ENCODE measurements at places on chromosomes 1 and 21.

- no peak for DNase-seq
Measured at GRCh38 chr1:1539310-1540089, 924 bp downstream of the TMEM240 start.

GRCh38 chr1:218281285-218281684, 3.8 kb upstream of the RRP15 start:
- no peak for DNase-seq

- DNase-seq, result no peak
Measured at GRCh38 chr1:19656134-19656779, 8.4 kb upstream of the HTR6 start.

DNA sequence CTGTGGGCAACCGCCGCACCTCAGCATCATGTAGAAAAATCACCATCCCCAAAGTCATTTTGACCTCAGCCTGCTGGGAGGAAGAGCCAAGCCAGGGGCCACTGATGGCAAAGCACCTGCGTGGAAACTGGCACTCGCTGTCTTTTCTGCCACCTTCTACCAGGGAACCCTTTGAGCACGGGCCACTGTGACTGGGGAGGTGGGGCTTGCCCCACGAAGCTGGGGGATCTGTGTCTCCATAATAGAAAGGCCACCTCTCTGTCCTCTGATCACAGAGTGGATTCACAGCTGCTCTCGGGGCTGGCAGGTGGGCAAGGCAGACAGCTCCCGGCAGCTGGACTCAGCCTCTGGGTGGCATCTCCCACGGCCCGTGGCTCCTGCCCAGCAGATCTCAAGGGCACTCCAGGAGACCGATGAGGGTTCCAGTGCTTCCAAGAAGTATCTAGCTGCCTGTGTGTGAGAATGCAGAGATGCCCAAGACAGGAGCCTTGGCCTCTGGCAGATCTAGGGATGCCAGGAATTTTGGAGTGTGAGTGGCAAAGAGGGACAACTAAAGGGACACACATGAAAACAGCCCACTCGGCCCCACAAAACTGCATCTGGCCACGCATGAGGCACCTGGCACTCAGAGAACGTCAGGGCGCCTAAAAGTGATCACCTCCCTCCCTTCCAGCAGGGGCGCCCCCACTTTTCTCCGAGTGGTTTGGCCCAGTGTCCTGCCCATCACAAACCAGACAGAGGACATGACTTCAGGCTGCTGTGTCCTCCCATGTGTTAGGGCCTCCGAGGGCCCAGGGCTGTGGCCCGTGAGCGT, 102.6 kb downstream of the PDE9A start:
- no peak for DNase-seq

- no peak for DNase-seq
Measured at GRCh38 chr1:247913786-247914185, 6.3 kb upstream of the OR2T8 start.

DNA sequence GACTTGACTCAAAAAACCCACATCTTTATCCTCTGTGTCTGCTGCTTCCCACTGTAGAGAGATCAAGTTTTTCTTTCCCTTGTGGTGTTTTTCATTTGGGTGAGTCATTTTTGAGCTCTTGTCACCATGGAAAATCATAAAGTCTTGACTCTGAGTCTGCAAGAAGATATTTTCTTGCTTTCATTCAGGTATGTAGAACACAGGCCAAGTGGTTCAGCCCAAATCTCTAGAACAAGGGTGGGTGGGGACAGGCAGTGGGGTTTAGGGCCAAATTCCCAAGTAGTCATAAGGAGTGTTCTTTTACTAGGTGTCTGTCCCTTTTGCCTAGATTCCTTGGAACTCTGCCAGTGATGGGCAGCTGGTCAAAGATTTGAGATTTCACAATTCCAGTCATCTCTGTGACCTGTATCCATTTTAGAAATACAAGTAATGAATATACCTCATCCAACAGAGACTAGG, 21.5 kb upstream of the ARHGAP29 start:
- no peak for DNase-seq

GRCh38 chr1:82221721-82222120, 421.0 kb downstream of the ADGRL2 start:
- DNase-seq, result no peak

GRCh38 chr1:225870911-225871310, 11.3 kb downstream of the TMEM63A start:
- DNase-seq, result no peak

- DNase-seq, result no peak
Measured at GRCh38 chr21:20882462-20883407, 115.5 kb upstream of the NCAM2 start.

GRCh38 chr1:11158291-11158690, 30.9 kb upstream of the ANGPTL7 start:
- DNase-seq, result no peak

DNA sequence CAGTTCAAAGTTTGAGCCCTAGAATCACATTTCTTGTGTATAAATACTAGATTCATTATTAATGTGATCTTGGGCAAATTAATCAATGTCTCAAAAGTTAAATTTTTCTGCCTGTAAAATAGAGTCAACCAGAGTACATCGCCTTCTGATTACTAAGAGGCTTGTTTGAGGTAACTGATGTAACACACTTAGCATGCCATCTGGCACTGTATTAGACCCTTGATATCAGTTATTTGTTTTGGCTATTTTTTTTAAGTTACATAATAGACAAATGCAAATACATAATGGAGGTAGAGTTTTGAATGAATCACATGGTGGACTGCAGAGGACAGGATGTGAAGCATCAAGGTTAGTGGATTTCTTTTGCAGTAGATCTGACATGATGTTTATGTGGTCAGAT, 298.4 kb downstream of the ADGRL2 start:
- DNase-seq, result no peak

GRCh38 chr1:11061652-11062365, 2.0 kb upstream of the SRM start:
- no peak for DNase-seq

DNA sequence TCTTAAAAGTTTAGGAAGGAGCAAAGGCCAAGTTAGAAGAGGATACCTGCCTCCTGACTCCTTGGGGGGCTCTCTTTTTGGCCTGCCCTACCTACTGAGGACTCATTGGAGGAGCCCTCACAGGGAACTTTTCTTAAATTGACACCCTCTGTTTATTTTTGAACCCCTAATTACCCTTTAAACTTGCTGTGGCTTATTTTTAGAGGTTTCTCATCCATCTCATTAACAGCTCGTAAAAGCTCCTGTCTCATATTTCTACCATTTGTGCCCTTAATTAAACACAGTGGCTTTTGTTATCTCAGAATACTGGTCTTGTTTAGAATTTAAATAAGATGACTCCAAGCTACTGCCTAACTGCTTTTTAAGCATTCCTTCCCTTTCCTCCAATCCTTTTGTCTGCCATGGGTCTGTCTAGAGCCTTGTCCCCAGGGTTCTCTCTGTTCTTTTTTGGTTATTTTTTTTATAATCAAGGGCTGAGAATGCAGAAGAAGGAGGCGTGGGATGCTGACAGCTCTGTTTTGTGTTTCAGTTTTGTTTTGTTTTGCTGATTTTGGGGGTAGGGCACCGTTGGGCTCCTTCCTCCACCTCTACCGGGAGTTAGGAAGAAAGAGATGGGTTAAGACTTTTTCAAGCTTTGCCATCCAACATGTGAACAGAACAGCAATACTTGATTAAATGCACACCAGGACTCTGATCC, 78.0 kb downstream of the SYT6 start:
- DNase-seq, result no peak

DNA sequence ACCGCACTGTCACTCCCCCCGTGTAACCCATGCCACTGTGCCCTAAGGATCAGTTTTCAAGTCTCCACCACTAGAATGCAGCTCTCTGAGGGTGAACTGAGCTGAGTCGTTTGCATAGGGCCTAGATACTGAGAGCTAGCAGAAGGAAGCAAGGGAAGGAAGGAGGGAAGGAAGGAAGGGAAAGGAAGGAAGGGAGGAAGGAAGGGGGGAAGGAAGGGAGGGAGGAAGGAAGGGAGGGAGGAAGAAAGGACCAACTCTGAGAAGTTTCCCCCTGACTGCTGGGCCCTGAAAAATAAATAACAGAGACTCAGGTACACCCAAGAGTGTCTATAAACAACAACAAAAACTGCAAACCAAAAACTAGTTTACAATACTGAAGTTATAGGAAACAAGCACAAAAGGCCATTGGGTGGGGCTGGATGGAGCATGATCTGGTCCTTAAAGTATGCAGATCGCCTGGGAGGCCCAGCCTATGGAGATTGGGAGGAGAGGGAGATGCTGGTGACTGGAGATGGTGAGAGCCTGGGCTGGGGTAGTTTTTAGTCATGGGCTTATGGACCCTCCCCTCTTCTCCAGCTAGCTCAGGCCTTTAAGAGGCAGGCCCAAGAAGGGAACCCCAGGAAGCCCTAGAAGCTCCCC, 1.7 kb upstream of the MRPS15 start:
- no peak for DNase-seq

GRCh38 chr1:180615493-180616290, 16.1 kb upstream of the XPR1 start:
- DNase-seq, result no peak

GRCh38 chr21:46001821-46002681, 20.5 kb downstream of the COL6A1 start:
- DNase-seq, result no peak

DNA sequence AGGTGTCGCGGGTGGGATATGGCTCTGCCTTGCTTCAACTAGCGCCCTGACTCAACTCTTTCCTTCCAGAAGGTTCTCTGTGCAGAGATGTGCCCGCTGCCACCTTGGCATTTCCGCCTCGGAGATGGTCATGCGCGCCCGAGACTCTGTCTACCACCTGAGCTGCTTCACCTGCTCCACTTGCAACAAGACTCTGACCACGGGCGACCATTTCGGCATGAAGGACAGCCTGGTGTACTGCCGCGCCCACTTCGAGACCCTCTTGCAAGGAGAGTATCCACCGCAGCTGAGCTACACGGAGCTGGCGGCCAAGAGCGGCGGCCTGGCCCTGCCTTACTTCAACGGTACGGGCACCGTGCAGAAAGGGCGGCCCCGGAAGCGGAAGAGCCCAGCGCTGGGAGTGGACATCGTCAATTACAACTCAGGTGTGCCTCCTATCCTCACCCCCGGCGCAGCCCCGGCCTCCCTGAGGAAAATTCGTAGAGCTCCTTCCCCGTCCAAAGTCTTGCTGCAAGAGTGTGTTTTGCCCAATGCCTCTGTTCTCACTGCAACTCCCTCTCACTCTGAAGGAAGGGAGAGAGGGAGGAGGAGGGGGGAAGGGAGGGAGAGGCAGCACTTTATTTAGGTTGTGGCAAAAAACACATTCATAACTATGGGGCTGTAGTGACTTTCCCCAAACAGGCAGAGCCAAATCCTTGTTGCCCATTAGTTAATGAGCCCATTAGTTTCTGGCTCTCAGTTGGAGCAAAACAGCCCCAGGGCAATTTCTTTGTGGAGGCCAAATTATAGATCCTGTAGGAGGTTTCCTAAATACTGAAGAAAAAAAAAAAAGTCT, 4.3 kb downstream of the LHX9 start:
- no peak for DNase-seq

DNA sequence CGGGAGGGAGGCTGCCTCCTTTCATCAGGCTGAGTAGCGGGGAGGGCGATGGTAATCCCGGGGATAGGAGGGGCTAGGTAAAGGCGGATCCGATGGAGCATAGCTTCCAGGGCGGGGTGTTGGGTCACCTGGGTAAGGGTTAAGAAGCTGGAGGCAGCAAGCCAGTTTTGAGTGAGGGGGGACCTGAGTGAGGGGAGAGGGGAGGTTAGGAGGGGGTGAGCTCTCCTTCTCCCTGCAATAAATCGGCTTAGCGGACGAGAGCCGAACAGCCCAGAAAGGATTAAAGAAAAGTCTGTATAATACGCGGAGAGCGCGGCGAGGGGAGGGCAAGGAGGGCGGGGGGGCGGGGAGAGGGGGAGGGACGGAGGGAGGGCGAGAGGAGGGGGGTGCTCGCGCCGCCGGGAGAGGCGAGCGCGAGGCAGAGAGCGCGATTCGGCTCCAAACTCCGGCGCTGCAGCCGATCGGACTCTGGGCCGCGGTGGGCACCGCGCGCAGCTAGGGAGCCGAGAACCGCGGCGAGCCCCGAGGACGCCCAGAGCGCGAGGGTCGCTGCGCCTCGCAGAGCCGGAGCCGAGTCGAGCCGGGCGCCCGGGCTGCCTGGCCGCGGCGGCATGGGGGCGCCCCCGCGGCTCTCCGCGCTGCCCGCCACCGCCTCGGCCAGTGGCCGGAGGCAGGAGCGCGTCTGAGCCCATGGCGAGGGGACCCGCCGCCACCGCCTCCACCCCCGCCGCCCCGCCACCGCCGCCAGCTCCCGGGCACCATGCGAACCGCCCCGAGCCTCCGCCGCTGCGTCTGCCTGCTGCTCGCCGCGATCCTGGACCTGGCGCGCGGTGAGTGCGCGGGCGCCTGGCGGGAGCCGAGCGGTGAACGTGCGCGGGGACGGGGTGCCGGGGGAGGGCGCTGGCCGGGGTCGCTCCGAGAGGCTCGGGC, at the start of gene IGSF21:
Gene IGSF21, plus strand, starts transcription at position 430 of the 930 bp plus-strand sequence. Its CDS starts 331 bp downstream, at position 761.
- no peak for DNase-seq

- no peak for DNase-seq
Measured at GRCh38 chr1:102174259-102174863, 177.6 kb upstream of the OLFM3 start.

DNA sequence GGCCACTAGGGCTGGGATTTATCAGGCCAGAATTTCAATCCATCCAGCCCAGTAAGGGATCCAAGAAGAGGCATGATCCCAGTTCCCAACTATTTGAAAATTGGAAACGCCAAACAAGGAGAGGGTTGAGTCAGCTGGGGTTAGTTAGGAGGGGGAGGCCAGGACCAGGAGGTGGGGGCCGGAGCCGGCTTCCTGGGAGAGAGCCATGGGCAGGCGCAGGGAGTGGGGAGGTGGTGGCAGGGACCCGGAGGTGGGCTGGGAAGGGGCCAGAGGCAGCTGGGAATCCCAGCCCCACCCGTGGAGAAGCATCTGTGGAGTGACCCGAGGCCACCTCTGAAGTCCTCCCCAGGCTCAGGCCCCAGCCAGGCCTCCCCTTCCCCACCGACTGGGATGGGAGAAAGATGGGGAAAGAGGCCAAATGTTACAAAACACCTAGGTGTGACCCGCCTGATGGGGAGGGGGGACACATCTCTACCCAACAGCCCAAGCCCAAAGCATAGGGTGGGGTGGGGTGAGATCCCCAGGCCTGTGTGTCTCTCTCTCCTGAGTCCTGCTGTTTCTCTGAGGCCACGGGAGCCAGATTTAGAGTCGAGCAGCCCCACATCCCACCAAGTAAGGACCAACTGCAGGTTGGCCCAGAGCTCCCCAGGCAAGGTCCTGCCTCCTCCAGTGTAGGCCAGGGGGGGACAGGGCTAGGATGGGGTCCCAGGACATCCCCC, 10.1 kb downstream of the HSPG2 start:
- DNase-seq, result no peak

- DNase-seq, result no peak
Measured at GRCh38 chr21:41603476-41603875, 95.5 kb upstream of the TMPRSS2 start.

DNA sequence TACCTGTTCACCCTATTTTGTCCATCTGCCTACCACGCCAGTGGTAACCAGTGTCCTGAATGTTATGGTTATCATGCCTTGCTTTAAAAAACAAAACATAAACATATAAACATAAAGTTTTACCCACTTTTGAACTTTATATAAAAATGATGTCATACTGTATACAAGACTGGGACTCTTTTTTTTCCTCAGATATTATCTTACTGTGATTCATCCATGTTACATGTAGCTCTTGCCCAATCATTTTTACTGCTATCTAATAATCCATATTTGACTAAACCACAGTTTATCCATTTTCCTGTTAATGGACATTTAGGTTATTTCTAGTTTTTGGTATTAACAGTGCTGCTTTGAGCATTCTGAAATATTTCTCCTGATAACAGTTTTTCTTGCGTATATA, 78.8 kb downstream of the GPR161 start:
- no peak for DNase-seq

- DNase-seq, result no peak
Measured at GRCh38 chr1:169307176-169307575, 60.4 kb downstream of the NME7 start.
